ENCODE measurements at places on chromosomes 3 and 15.

DNA sequence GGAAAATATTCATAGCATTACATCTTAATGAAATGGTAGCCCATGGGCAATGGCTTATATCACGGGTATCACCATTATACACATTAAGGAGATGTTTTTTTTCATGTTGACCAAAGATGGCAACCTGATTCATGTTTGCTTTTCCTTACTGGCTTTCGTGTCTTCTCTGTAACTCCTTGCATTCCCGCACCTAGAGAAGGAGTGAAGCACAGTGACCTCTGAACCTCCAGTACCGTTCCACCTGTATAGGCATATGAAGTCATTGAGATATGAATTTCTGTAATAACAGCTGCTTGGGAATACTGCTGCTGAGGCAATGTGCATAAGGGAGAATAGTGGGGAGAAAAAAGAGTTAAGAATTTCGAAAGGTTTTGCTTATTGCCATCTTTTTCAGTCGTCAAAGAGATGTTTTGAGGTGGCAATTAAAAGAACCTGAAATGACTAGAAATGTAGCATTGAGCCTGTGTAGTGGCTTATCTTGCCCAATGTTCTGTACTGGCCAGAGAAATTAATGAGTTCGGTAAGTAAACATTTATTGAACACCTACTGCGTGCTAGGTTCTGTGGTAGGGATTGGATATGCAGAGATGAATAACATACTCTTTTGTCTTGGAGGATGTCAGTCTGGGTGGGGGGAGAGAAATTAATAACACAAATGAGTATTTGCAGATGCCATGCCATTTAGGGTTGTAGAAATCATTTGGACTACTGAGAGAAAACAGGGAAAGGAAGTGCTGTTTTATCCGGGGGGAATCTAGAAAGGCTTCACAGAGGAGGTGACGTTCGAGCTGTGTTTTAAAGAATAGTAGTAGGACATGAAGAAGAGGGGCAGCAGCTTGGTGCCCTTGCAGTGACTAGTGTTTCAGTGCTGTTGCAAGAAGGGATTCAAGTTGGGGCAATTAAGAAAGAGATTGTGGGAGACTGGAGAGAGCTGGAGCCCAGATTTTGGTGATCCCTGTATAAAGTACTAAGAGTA lies 2.5 kb downstream of the FEM1B start:
- no peak for DNase-seq

- no peak for DNase-seq
Observed at GRCh38 chr3:122932251-122932967, 95.2 kb downstream of the SEMA5B start.

GRCh38 chr3:107956991-107957900 lies 133.6 kb downstream of the CD47 start:
- no peak for DNase-seq

GRCh38 chr3:197494366-197495058 lies 61.3 kb downstream of the BDH1 start:
- DNase-seq, result no peak

DNA sequence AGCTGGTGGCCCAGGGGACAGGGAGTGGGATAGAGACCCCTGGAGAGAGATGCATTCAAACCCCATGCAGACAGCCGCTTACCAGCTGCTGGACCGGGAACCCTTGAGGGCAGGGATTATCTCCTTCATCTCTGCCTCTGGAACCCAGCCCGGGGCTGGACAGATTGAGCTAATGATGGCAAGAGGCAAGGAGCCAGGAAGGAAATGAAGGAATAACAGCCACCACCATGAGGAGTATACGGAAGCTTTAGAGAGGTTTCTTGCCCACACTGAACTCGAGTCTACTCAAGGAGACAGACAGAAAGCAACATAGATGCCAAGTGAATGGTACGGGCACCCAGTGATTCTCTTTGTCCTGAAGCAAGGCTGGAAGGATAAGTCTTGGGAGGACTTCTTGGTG lies 23.2 kb downstream of the HAPLN3 start:
- no peak for DNase-seq

DNA sequence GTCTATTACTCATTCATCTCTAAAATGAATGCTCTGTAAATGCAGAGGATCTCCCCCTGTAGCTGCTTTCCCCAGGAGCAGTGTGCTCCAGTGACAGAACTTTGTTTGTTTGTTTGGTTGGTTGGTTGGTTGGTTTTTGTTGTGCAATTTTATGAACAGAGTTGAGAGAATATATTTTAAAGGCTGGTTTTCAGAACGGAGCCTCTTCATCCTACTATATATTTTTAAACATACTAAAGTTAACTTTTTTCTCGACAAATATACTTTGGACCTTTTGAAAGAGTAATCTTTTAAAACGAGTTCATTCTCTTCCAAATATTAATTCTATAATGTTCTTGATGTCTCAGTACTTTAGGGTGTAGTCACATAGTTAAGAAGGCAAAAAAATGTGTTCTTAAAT lies 20.2 kb downstream of the RYR3 start:
- no peak for DNase-seq

DNA sequence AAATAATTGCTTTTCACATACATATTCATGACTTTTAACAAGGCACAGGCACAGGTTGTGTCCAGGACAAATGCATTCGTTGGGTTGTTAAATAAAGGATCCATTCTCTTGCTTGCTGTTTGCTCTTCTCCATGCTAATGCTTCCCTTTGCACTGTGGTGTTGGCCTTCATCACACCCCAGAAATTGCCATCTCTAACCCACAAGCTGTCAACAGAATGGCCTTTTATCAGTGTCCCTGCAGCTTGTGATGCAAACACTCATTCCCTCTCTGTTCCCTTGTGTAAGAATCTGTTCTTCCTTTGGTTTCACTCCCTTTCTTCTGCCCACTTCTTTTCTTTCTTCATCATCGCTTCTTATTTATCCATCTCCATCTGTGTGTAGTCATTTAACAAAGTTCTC lies 72.2 kb downstream of the SLC7A14 start:
- no peak for DNase-seq

- no peak for DNase-seq
Observed at GRCh38 chr3:155391551-155391958, 98.1 kb upstream of the STRIT1 start.

DNA sequence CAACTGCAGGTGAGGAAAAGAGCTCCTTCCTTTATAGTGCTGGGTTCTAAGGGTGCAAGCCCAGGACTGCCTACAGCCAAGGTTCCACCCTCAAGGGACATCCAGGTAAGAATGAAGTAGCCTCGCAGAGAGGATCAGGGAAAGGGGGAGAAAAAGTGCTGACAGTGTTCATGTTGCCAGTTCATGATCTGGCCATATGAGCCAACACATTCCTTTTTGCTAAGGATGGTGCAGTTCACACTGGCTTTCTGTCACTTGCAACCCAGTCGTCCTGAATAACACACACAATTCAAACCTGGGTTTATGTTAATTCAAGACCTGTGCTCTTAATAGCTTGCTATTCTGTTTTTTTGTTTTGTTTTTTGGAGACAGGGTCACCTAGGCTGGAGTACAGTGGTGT lies 9.0 kb downstream of the CLN6 start:
- DNase-seq, result no peak

GRCh38 chr3:89375451-89375850 lies 268.0 kb downstream of the EPHA3 start:
- no peak for DNase-seq
